GF-D8 (cell line): ENCODE measurements at places on chromosomes 7 and 10.

GRCh38 chr10:80598084-80598798, 60.5 kb downstream of the SH2D4B start:
- DNase-seq = no peak

- no peak for DNase-seq
These were observed 753 bp downstream of the CAMK2B start for GRCh38 chr7:44324481-44325200.

DNA sequence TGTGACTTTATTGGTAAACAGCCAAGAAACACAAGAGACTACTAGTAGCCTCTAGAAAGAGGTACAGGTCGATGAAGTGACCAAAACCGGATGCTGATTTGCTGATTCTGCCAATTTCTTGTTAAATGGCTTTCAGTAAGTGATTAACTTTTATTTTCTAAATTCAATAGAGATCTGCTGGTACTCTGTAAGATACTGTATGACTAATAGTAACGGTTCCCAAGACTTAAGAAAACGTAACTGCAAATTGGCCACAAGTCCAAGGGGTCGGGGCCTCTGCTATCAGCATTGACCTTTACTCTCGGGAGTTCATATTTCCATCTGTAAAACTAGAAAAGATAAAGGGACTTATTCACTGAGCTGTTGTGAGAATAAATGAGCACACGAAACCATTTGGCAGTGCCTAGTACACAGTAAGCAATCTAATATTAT, 1.4 kb downstream of the FAM3C start:
- DNase-seq = no peak

GRCh38 chr10:103555712-103556111, 62.2 kb downstream of the NEURL1 start:
- DNase-seq = no peak

DNA sequence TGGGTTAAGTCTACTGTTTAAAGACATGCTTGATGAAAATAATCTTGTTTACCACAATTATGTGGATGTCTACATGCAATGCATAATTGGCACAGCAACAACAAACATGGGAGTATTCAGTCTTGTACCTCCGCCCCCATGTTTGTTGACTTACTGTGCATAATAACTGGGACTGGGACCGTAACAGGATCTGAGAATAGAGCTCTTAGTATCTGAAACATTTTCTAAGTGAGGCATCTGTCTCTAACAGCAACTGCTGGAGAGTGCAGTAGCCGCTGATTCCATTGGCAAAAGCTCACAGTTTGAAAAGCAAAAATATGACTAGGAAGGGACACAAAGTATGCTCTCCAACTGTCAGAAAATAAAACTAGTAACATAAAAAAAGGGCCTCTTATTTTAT, 61.6 kb downstream of the ENO4 start:
- no peak for DNase-seq
